ENCODE measurements at places on chromosomes 3 and 15.
A peak's percentile ranks its signal among the peaks of the same experiment; 100 is the strongest.

DNA sequence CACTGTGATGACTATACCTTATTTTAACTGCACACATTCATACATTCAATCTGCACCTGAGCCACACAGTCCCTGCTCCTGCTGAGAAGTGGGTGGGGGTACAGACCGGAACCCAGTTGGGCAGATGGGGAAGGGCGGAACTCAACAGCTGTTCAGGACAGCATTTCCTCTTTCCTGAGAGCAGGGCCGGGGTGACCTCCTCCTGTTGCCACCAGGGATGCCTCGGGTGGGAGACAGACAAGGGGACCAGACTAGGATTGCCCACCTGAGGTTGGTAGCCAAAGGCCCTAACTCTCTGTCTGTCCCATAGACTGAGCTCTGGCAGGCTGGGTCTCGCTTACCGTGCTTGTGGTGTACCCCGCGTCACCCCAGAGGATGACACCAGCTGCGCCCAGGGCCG lies 3.9 kb downstream of the HYAL2 start:
- DNase-seq = no peak

GRCh38 chr15:51739061-51739712 lies 1.7 kb upstream of the LYSMD2 start:
- DNase-seq = no peak

GRCh38 chr15:92711457-92711831 lies 55.9 kb upstream of the FAM174B start:
- peak; percentile 83 for DNase-seq

DNA sequence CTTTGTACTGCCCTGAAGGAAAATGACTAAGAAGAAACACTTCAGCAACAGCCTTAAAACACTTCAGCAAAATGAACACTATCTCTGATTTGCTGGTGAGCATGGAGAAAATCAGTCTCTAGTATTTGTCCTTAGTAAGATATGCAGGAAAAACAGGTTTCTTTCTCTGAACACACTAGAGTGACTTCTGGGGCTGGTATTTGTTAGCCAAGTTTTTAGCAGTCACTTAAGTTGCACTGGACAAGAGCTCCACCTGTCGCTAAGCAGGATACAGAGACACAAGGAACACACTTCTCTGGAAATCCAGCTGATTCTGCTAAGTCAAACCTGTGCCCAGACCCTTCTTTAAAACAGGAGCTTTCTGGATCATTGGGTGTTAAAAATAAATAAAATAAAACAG lies 65.3 kb downstream of the CHAC1 start:
- peak; percentile 24 for DNase-seq

DNA sequence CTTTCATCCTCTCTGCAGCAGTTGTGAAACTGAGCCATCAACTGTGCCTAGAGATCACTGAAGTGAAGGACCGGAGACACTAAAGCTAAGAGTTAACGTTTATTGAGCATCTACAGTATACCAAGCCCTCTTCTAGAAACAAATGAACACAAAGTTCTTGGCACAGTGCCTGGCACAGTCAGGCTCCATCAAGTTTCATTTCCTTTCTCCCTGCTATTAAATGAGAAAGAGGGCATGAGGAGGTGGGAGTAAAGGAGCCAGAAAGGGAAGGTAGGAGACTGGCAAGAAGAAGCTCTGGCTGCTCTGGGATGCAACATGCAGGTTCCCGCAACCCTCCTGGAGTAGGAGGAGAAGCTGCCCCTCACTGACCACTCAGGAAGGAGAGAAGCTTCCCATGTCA lies 30.6 kb downstream of the CYP19A1 start:
- DNase-seq = no peak

GRCh38 chr3:53804697-53805462 lies 41.3 kb downstream of the CHDH start:
- DNase-seq = peak; percentile 95

GRCh38 chr3:16433701-16434151 lies 79.8 kb downstream of the RFTN1 start:
- no peak for DNase-seq

GRCh38 chr3:178561239-178561638 lies 25.0 kb downstream of the KCNMB2 start:
- DNase-seq = no peak

DNA sequence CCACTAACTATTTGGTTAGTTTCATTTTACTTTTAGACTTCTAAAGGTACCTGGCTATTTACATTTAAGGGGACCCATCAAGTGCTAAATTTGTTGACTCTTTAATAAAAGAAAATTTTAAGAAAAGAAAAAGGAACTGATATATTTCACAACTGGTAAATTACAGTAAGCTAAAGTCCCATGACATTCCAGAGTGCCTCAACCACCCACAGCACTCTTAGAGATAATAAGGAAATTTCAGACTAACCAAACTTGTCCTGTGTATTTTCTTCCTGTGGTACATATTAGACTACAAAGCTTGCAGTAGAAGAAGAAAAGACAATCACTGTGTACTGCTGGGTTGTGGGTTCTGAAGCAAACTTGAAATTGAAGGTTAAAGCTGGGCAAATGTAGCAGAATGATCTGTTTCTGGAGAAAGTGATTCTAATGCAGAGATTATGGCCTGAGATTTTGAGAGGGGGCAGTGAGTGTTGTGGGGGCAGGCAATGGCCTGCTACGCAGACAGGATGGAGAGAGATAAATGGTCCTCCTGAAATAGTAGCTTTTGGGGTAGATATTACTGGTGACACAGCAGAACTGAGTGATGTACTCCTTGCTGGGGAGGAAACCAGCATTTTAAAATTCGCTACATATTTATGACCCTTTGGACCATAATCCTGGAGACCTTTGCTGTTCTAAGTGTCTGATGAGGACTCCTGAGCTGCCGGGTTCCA lies 24.5 kb upstream of the MFSD1 start:
- DNase-seq = no peak

GRCh38 chr3:22377421-22377820 lies 626.4 kb upstream of the ZNF385D start:
- DNase-seq = no peak

GRCh38 chr3:116386168-116386567 lies 59.1 kb downstream of the LSAMP start:
- no peak for DNase-seq

GRCh38 chr3:32432711-32433530 lies 41.3 kb downstream of the CMTM7 start:
- no peak for DNase-seq

- peak; percentile 25 for DNase-seq
These were observed 123.2 kb upstream of the BNIP2 start for GRCh38 chr15:59812250-59812870.

GRCh38 chr15:36362509-36362915 lies 216.9 kb upstream of the CDIN1 start:
- DNase-seq = peak; percentile 51

- no peak for DNase-seq
These were observed 525.5 kb upstream of the BCHE start for GRCh38 chr3:166362698-166363097.

DNA sequence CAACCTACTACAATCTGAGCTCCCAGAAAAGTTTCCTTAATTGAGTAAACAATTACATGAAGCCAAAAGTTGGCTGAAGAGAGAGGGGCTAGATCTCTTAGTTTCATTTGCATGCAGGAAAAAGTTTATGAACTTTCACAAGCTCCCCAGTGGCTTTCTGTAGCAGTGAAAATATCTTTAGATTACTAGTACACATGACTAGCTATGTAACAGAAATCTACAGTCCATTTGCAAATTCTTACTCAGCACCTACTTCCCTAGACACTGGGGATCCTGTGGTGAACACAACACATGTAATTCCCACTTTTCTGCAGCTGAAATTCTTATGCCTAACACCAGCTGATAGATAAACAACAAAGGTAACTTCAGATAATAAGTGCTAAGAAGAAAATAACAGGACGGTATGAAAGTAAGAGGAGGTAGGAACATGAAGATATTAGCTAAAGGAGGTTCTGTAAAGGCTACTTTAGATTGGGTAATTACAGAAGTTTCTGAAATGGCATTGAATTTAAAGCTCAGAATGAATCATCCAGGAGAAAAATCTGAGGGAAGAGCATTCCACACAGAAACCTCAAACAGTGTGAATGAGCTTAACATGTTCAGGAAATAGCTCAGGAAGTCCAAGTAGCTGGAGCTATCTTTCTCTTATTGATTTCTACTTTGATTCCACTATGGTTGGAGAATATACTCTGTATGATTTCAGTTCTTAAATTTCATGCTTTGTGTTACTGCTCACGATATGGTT lies 204.8 kb downstream of the MAGI1 start:
- peak; percentile 85 for DNase-seq

DNA sequence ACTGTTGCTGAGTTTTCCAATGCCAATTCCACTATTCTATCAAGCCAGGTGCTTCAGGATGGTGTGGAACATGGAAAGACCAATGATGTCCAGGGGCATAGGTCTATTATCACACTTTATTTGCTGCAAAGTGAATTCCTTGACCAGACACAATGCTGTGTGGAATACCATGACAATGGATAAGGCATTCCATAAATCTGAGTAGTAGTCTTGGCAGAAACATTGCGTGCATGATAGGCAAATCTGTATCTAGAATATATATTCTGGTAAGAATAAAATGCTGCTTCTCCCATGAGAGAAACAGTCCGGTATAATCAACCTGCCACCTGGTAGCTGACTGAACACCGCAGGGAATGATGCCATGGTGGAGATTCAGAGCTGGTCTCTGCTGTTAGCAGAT lies 70.0 kb upstream of the ALDH1A3 start:
- no peak for DNase-seq

DNA sequence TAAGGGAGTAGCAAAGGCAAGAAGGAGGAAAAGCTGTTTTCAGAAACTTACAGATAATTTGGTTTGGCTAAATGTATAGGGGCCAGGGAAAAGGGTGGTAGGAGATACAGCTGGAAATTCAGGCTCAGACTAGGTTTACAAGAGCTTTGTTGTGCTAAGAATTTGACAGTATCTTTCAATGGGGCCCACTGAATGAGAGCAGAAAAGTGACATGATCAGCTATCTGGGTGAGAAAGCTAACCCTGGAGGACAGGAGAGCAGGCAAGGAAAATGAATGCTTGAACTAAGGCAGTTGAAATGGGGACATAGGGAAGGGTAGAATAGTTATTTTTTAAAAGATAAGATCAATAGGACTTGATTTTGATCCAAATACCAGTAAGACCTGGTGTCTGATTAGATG lies 2.8 kb upstream of the EIF4G1 start:
- no peak for DNase-seq

DNA sequence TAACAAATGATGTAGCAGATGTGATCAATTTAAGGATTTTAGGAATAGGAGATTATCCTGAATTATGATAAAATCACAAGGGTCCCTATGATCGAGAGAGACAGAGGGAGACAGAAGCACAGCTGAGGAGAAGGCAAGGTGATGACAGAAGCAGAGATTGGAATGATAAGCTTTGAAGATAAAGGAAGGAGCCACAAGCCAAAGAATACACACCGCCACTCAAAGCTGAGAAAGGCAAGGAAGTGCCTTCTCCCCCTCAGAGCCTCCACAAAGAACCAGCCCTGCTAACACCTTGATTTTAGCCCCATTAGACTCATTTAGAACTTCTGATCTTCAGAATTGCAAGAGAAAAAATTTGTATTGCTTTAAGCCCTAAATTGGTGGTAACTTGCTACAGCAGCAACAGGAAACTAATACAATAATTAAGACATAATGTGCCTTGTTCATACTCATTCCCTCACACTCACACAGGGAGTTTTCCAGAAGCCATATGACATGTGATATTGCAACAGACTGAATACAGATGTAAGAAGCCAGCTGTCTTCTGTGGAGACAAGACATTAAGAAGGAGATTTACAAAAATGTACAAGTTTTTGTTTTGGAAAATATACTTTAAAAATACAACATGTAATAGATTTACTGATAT lies 38.2 kb downstream of the TRANK1 start:
- peak; percentile 66 for DNase-seq

GRCh38 chr3:129708328-129708861 lies 101.9 kb upstream of the PLXND1 start:
- DNase-seq = no peak

DNA sequence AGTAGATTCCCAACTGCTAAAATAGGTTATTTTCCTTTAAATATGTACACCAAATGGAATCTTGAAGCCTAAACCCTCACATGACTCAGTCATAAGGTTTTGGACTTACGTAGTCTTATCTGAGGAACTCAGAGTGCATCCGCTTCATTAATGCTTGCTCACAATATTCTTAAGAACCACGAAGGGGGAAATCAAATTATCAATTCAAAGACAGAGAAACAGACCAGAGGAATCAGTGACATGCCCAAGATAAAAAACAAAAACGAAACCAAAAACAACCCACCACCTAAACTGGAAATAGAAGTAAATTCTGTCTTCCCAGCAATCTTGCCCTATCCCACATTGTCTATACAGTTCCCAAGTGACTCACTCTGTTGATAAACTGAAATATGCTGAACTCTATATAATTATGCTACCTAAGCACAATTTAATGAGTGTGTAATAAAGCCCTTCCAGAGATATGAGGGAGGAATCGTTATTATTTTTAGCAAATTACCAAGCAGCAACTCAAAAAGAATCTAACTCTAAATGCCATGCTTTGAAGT lies 135.4 kb upstream of the CBLB start:
- no peak for DNase-seq

GRCh38 chr15:69403594-69403993 lies 10.6 kb upstream of the KIF23 start:
- no peak for DNase-seq

DNA sequence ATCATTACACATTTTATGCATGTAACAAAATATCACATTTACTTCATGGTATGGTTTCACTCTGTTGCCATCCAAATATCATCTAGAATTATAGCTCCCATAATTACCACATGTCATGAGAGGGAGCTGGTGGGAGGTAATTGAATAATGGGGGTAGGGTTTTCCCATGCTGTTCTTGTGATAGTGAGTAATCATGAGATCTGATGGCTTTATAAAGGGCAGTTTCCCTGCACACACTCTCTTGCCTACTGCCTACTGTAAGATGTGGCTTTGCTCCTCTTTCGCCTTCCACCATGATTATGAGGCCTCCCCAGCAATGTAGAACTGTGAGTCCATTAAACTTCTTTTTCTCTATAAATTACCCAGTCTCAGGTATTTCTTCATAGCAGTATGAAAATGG lies 123.4 kb downstream of the SATB1 start:
- DNase-seq = no peak

DNA sequence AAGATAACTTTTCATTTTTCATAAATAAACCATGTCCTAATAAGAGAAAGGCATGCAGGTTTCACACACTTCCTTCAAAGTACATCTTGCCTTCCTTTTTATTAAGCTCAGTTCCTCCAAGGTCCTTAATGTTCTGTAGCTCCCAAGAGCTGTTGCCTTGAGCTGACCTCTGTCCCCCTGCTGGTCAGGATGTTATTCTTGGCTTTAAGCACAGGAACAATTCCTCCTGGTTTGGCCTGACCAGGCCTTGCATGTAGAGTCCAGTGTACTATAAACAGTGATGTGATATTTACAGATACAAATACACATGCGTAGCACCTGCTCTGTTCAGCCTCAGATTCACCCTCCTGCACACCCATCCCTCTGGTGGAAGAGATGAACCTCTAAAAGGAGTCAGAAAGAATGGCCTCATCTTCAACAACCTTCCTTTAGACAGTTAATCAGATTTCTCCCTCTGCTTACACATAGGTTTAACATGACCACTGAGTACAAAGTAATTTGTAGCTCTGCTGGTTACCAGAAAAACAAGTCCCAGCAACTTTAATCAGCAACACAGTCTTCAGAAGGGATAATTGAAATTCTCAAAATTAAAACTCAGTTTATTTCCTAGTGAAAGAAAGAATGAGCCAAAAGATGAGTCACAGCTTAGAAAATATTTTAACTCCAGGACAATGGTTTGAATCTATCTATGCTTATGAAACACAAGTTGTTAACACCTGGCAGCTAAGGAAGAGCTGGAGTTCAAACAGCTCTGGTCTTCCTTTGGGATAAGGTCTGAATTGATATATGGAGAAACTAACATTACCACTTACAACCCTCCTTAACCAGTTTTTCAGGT lies 46.5 kb downstream of the PTPN9 start:
- peak; percentile 78 for DNase-seq

Data from mesendoderm (in vitro differentiated cells).